ENCODE measurements at places on chromosomes 11 and 22.

GRCh38 chr11:117766576-117766975 lies 30.4 kb downstream of the DSCAML1 start:
- DNase-seq: no peak

GRCh38 chr22:23404689-23405365 lies 175.3 kb downstream of the IGLL1 start:
- DNase-seq: no peak

GRCh38 chr11:103929170-103929903 lies 107.1 kb upstream of the DDI1 start:
- no peak for DNase-seq

DNA sequence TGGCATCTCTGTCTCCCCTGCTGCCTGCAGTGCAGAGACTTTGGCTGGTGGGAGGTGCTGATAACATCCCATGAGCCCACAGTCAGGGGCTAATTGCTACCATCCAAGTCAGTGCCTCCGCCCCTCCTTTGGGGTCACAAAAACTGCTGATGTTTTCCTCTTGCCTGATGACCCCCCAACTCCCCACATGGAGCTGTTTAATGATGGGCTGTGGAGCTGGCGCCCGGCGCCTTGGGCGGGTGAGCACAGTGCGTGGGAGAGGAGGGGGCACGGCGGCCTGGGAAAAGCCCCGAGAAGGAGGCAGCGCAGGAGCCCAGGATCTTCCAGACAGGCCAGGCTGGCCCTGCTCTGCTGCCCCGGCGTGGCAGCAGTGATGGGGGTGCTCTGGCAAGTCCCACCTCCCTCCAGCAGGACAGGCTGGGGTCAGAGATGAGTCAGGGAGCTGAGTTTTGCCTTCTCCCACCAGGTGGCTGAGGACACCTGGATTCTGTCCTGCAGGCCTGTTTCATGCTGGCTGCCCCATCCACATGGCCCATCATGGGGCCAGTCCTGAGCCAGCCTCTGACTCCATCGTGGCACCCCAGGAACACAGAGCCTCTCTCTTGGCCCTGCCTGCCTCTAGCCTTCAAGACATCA lies 43.8 kb downstream of the NECTIN1 start:
- no peak for DNase-seq

GRCh38 chr22:29275819-29276565 lies 7.9 kb downstream of the EWSR1 start:
- DNase-seq: no peak
